ENCODE measurements at places on chromosomes 5 and 9.
A peak's percentile ranks its signal among the peaks of the same experiment; 100 is the strongest.

GRCh38 chr9:125296843-125297372 is 35.3 kb downstream of the GAPVD1 start:
- DNase-seq, result no peak

- no peak for DNase-seq
Measured at GRCh38 chr5:99674101-99674500, 745.3 kb upstream of the CHD1 start.

- DNase-seq, result no peak
Measured at GRCh38 chr5:92864591-92864990, 716.4 kb downstream of the NR2F1-AS1 start.

GRCh38 chr5:137306903-137307302 is 192.2 kb downstream of the SPOCK1 start:
- no peak for DNase-seq

DNA sequence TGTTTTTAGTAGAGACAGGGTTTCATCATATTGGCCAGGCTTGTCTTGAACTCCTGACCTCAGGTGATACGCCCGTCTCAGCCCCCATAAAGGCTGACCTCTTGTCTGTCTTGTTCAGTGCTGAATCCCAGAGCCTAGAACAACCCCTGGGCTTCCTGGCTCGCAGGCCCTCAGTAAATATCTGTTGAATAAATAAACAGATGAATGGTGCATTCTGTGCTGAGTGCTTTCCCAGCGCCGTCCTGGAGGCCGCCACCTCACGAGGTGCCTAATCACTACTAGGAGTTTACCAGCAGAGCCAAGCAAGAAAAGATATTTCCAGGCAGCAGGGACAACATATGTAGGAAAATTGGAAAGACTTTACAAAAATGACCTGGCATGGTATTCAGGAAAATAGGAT is 88.5 kb downstream of the SNX24 start:
- no peak for DNase-seq

GRCh38 chr9:122378236-122378635 is 7.4 kb downstream of the PTGS1 start:
- no peak for DNase-seq

DNA sequence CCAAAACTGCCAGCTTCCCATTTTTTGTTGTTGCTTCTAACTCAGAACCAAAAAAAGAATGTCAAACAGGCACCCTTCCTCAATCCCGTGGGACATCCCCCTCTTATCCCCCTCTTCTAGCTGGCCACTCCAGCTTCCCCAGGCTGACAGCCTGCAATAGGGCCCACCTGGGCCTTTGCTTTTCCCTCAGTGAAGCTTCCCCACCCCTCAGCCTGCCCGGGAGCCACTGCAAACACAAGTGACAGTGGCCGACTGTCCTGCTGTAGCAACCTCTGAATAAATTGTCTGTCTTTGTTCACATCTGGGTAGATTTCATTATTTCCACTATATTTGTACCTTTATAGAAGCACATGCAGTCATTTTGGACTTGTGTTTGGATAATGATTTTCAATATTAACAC is 245.3 kb downstream of the GADD45G start:
- no peak for DNase-seq

DNA sequence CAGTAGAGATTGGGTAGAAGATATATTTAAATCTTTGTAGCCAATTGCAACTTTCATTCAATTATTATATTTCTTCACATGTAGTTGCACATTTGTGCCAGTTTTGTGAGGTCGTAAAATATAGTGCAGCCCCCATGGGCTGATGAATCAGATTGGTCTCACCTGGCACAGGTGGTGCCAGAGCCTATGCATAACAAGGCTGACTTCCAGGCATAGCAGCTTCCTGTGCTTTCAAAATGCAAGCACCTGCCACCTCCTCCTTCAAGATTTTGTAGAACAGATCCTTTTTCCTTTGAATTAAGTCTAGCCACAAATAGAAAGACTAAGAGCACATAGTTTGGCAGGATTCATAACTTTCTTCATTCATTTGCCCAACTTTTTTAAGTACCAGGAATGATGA is 87.1 kb downstream of the STARD4 start:
- DNase-seq, result no peak

DNA sequence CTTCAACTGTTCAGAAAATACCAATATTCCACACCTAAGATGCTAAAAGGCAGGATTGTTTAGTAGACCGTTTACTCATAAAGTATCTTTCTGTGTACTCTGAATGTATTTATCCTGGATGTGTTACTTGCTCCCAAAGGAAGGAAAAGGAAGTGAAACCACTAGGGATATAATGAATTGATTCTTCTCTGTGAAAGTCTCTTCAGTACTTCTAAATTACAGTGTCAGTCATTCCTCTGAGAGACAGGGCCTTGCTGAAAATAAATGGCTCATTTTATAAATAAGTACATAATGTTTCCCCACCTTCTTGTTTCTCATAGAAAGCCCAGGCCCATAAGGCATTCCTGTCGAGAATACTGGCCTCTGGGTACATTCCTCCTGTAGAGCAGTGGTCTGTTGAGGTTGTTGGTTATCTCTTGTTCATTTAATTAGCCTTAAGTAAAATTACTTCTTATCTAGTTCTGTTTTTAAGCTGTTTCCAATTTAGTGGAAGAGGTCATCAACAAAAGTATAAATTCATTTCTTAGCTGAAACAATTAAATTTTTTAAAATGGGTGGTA is 1.6 kb downstream of the HAPLN1 start:
- no peak for DNase-seq

- DNase-seq, result no peak
Measured at GRCh38 chr5:153256-153655, 38.0 kb upstream of the LRRC14B start.

DNA sequence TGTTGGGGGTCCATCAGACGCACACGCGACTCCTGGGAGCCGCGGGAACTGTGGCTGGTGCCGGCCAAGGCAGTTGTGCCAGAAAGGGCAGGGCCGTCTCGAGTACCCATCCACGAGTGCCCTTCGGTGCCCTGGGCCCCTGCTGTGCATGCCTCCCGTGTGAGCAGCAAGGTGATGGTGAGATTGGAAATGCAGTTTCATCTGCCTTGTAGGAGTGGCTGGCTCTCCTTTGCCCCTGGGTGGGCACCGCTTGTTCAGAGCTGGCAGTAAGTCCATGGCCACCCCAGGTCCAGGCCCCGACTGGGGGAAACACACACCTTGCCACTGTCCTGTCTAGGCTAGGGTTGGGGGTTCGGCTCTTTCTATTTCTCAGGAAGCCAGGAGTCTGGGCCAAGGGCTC is 5.7 kb downstream of the NKD2 start:
- no peak for DNase-seq

DNA sequence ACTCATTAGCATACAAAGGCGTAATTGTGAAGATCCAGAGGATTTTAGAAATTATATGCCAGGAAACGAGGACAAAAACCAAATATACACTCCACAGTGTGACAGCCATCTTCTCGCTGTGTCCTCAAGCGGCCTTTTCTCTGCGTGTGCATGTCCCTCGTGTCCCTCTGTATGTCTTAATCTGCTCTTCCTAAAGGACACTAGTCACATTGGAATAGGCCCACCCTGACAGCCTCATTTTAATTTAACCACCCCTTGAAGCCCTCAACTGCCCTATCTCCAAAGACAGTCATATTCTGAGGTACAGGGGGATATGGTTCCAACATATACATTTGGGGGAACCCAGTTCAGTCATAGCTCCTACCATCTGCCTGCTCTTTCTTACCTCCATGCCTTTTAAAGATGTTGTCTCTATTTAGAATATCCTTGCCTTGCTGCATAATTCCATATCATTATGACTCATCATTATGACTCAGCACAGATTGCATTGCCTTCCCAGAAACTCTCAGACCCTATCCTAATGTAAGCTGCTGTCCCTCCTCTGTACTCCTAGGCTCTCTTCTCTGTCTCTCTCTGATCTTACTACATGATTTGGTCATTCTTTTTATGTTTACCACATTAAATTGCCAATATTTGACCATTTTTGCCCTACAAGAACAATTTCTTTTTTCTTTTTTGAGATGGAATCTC is 210.9 kb downstream of the AOPEP start:
- DNase-seq, result no peak

- DNase-seq, result no peak
Measured at GRCh38 chr9:71245651-71246050, 124.2 kb upstream of the TRPM3 start.

GRCh38 chr9:136532799-136533774 is 12.8 kb downstream of the NOTCH1 start:
- DNase-seq, result peak; percentile 28

GRCh38 chr9:87336914-87337333 is 160.7 kb upstream of the DAPK1 start:
- no peak for DNase-seq

DNA sequence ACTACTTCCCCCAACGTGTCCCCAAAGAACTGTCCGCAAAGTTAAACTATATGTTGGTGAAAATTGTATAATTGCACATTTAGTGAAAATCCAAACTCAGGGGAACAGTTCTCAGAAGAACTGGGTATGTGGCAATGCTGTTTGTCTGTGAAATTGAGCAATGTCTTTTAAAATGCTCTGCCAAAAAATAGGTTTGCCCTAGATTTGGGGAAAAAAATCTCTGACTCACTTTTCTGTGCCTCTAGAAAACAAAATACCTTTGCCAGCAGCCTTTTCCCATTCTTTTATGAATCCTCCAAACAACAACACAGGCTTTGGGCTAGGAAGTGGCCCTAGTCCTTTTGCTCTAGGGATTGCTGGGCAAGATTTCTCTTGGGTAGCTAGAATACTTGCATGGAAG is 37.4 kb upstream of the ZNF608 start:
- no peak for DNase-seq

DNA sequence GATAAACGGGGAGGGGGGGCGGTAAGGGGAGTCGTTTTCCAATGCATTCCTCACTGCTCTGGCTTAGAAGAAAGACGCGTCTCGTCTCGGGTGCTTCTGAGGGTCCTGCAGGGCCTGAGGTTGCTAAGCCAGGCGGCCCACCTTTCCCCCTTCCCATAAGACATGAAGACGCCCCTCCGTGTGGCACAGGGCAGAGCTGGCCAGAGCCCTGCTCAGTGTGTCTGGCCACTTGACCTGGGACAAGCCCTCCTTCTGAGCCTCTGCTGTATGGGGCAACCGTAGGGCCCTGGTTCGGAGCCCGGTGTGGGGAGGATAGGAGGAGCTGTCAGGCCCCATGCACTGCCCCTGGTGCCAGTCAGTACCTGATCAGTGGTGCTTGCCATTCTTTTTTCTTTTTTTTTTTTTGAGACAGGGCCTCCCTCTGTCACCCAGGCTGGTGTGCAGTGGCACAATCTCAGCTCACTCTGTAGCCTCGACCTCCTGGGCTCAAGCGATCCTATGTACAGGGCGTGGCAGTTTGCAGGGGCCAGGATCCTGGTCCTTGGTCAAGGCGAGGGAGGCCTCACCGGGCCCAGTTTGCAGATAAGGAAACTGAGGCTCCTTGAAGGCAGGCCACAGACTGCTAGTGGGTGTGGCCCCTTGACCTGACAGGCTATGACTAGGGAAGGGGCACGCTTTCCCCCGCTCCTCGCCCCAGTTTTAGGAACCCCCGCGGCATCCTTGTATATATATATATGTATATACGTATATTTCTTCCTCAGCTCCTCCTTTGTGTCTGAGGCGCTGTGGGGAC is 172.3 kb upstream of the IER5L start:
- DNase-seq, result no peak

DNA sequence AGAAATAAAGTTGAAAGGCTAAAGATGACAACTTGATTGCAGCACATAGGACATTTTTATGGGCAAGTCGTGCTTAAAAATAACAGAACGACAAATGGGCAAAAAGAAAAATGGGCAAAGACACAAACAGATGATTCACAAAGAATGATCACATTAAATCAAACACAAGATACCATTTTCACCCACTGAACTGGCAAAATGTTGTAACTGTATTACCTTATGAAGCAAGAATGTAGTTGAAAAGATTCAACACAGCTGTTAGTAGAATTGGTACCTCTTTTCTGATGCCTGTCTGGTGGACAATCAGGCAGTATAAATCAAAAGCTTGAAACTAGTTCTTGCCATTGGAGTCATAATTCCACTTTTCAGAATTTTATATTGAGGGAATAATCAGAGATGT is 81.0 kb upstream of the PALM2AKAP2 start:
- DNase-seq, result no peak

GRCh38 chr5:1064383-1065142 is 47.3 kb downstream of the SLC12A7 start:
- no peak for DNase-seq

DNA sequence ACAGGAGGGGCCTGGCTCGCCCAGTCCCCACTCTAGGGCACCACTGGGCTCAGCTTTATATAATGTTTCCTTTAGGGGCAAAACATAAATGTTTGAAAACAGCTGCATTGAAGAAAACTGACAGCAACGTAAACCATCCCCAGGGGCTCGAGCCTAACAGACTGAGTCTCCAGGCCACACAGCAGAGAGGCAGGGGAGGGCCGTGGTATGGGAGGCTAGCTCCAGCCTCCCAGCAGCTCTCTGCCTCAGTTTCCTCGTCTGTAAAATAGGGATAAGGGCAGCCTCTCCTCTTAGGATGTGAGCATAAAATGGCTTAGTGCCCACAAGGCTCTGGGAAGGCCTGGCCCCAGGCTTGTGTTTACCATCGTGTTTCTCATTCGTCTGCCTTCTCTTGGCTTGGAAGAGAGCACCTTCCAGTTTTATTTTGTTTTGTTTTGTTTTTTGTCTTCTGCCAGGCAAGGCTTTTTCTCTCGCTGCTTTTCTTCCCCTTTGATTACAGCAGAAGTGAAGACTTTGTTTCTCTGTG is 2.7 kb downstream of the ANKRD33B start:
- DNase-seq, result no peak

DNA sequence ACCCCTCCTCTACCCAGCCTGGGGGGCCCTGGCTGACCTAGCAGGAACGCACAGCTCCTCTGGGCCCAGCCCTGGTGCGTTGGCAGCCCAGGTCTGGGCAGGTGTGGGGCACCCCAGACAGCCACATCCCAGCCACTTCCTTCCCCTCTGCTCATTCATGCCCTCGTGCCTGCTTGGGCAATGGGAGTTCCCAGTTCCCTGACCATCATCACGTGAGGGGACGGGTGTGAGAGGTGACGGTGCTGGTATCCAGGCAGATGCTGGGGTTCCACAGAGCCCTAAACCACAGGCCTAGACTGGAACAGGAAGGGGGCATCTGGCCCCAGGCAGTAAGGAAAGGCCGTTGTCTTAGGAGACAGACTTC is 8.4 kb downstream of the RALGDS start:
- no peak for DNase-seq

GRCh38 chr5:158882236-158882635 is 217.5 kb downstream of the EBF1 start:
- no peak for DNase-seq

GRCh38 chr5:61257421-61257820 is 74.6 kb upstream of the ZSWIM6 start:
- no peak for DNase-seq

DNA sequence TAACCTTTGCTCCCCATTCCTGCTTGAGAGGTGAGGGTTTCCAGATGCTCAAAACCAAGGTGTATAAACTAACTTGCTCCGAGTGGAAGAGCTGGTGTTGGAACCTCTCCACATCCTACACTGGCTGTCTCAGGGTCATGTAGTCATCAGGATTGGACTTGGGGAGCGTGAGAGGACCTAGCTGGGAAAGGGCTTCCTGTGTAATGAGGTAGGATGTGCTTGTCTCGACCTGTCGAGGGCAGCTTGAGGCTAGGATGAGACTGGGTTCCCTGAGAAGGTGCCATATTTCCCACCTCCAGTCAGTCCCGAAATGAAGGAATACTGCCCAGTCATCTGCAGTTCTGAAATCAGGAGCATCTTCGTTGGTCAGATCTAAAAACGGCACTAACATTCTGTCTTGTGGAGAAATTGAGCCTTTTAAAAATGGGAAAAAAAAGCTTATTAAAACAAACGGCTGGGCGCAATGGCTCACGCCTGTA is 1.3 kb downstream of the CCNI2 start:
- no peak for DNase-seq

GRCh38 chr9:136316271-136316751 is 11.0 kb upstream of the GPSM1 start:
- no peak for DNase-seq
